NCI-H1436 treated with DMSO at 0.1 percent for 48 hours (cell line): ENCODE measurements at places on chromosomes 6 and 20.
A peak's percentile ranks its signal among the peaks of the same experiment; 100 is the strongest.

DNA sequence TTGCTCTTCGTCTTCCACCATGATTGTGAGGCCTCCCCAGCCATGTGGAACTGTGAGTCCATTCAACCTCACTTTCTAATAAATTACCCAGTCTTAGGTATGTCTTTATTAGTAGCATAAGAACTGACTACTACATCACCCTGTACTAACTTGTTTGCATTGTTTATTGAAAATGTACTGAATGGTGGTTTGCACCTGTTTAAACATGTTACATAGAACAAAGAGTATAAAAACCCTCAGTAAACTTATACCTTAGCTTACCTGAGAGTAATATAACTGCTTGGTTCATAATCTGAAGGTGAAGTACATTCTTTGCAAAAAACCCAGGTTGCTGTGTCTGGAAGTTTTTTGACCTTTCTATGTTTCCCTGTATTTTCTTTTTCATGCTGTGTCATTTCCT, 777.8 kb downstream of the TBC1D32 start:
- DNase-seq = no peak

DNA sequence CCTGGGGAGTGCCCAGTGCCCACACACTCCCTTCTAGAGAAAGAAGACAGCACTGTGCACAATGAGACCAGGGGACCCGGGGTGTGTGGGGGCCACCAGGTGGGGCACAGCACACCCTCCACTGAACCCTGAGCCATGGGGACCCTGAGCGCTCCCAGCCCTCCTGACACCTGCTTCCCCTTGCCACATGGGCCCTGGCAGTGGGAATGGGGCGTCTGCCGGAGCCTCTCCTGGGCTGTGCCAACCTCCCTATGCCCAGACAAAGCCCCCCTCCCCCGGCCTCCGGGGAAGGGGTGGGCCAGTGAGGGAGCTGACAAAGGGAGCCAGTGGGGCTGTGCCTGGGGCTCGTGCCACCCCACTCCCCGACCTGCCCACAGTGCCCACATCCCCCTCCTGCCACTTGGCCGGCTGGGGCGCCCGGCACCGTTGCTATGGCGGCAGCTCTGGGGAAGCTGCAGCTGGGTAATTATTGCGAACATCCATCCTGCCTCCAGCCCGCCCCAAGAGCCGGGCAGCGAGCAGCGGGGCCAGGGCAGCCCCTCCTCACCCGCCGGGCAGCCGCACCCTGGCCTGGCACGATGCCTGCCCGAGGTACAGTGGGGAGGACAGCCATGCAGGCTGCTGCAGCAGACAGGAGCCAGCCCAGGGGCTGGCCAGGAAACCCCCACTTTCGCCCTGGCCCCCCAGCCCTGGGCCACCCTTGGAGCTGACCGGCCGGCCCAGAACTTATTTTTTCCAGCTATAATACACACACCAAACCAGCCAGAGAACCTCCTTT, 41.9 kb upstream of the NOL4L start:
- DNase-seq = peak; percentile 62

GRCh38 chr20:36881888-36882287, 6.0 kb downstream of the TLDC2 start:
- DNase-seq = no peak

GRCh38 chr20:39823224-39823623, 861.1 kb downstream of the DHX35 start:
- DNase-seq = no peak

GRCh38 chr20:50845566-50846215, 50.8 kb downstream of the BCAS4 start:
- DNase-seq = no peak

DNA sequence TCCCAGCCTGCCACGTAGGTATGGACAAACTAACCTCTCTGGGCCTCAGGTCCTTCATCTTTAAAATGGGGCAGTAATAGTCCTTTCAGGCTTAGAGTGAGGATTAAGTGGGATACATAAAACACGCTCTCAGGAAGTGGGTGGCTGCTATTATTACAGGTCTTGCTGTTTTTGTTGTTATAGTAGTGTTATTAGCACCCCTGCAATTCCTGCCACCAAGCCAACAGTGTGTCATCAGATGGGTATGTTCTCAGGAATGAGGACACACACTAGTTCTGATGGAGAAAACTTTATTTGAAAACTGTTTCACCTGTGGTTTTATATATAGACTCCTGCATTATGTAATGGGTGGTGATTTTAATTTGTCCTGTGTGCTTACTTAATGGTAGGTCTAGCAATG, 131.7 kb downstream of the LRRC1 start:
- no peak for DNase-seq

- no peak for DNase-seq
Observed at GRCh38 chr6:15880262-15880973, 217.6 kb upstream of the DTNBP1 start.

GRCh38 chr6:87396595-87397392, 11.0 kb upstream of the CFAP206 start:
- no peak for DNase-seq

GRCh38 chr6:3781504-3781903, 30.0 kb upstream of the PXDC1 start:
- DNase-seq = no peak
